Osteocyte (in vitro differentiated cells): ENCODE measurements at places on chromosomes 2 and 18.
A peak's percentile ranks its signal among the peaks of the same experiment; 100 is the strongest.

DNA sequence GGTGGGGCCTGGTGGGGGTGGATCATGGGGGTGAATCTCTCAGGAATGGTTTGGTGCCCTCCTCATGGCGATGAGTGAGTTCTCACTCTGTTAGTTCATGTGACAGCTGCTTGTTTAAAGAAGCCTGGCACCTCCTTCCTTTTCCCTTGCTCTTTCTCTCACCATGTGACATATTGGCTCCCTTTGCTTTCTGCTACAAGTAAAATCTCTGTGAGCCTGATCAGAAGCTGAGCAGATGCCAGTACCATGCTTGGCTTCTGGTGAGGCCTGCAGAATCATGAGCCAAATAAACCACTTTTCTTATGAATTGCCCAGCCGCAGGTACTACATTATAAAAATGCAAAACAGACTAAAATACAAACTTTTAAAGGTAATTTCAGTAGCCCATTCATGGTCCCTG, 73.4 kb upstream of the TEX51 start:
- no peak overlapping the region for H3K4me3 ChIP-seq
- H3K4me1 ChIP-seq: no peaks in the 10 kb centered on the region
- no peak overlapping the region for H3K27ac ChIP-seq
- H3K27me3 ChIP-seq: peaks cover 12% of the 10 kb centered on the region
- no peaks in the 10 kb centered on the region for H3K36me3 ChIP-seq

- H3K27me3 ChIP-seq: no peaks in the 10 kb centered on the region
- H3K27ac ChIP-seq: no peak overlapping the region
- peaks cover 60% of the 10 kb centered on the region for H3K36me3 ChIP-seq
These were observed 94.7 kb downstream of the USP34 start for GRCh38 chr2:61376211-61376610.

- H3K36me3 ChIP-seq: no peaks in the 10 kb centered on the region
- no peak for DNase-seq
- peaks cover 11% of the 10 kb centered on the region for H3K4me1 ChIP-seq
- no peak overlapping the region for H3K4me3 ChIP-seq
- H3K27ac ChIP-seq: no peak overlapping the region
These were observed 595.2 kb upstream of the HNMT start for GRCh38 chr2:137369106-137369505.

GRCh38 chr2:128090945-128091725, at the start of gene UGGT1:
TSS of gene UGGT1 (plus strand) at chr2:128091200. CDS start at chr2:128091358, 158 bp downstream.
- peak; percentile 96 for DNase-seq
- H3K36me3 ChIP-seq: no peaks in the 10 kb centered on the region
- peak within 1 kb of the TSS; percentile 97 for H3K27ac ChIP-seq
- no peaks in the 10 kb centered on the region for H3K27me3 ChIP-seq
- peak within 1 kb of the TSS; percentile 89 for H3K4me3 ChIP-seq
- peaks cover 28% of the 10 kb centered on the region for H3K4me1 ChIP-seq

DNA sequence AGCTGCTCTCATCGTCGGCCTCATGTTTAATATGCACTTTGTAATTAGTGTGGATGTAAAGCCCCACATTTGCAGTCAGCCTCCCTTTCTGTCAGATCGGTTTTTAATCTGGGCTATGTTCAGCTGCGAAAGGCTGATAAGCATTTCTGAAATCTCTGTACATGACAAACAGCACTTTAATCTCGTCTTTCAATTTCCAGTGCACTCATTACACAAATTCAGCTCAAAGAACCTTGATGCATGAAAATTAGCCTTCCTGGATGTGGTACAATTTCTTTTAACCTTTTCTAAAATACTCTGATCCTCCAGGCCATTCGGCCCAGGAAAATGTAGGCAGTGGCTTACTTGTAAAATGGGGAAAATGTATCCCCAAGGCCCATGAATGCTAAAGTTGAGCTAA, 265.1 kb downstream of the RND3 start:
- H3K4me3 ChIP-seq: no peak overlapping the region
- H3K36me3 ChIP-seq: no peaks in the 10 kb centered on the region
- no peaks in the 10 kb centered on the region for H3K27me3 ChIP-seq
- H3K4me1 ChIP-seq: peaks cover 5% of the 10 kb centered on the region

GRCh38 chr2:62556086-62556485, 50.1 kb upstream of the TMEM17 start:
- H3K27ac ChIP-seq: no peak overlapping the region
- H3K4me3 ChIP-seq: no peak overlapping the region
- H3K4me1 ChIP-seq: no peaks in the 10 kb centered on the region
- no peaks in the 10 kb centered on the region for H3K36me3 ChIP-seq
- peaks cover 23% of the 10 kb centered on the region for H3K27me3 ChIP-seq

GRCh38 chr2:206443735-206444527, 599 bp downstream of the ADAM23 start:
- no peaks in the 10 kb centered on the region for H3K36me3 ChIP-seq
- DNase-seq: no peak
- H3K4me3 ChIP-seq: peak overlapping the region; percentile 95
- H3K4me1 ChIP-seq: peaks cover 13% of the 10 kb centered on the region

GRCh38 chr18:47724186-47724975, 206.1 kb downstream of the SMAD2 start:
- H3K27ac ChIP-seq: no peak overlapping the region
- H3K27me3 ChIP-seq: peaks cover 8% of the 10 kb centered on the region
- no peaks in the 10 kb centered on the region for H3K4me1 ChIP-seq
- H3K36me3 ChIP-seq: no peaks in the 10 kb centered on the region
- H3K4me3 ChIP-seq: no peak overlapping the region
- DNase-seq: no peak

DNA sequence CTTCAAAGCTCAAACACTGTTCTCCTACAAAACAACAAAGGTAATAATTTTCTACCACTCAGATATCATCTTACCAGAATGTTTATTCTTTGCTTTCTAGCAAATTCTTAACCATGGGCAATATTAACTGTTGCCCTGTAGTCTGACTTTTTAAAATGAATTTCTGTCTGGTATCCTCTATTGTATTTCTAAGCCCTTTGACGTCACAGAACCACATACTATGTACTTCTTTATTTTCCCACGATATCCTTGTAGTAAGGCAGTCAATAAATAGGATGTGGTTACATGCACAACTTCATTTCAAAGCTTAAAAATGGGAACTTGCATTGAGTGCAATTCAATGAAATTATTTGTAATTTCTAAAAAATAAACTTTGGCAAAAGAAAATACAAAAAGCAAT, 58.7 kb downstream of the THADA start:
- H3K4me3 ChIP-seq: no peak overlapping the region
- no peak overlapping the region for H3K27ac ChIP-seq
- H3K36me3 ChIP-seq: peaks cover 18% of the 10 kb centered on the region
- peaks cover 6% of the 10 kb centered on the region for H3K4me1 ChIP-seq
- DNase-seq: no peak

GRCh38 chr2:161138429-161138828, 21.8 kb upstream of the TANK start:
- H3K27ac ChIP-seq: peak overlapping the region; percentile 74
- DNase-seq: no peak
- H3K36me3 ChIP-seq: no peaks in the 10 kb centered on the region
- H3K4me3 ChIP-seq: peak overlapping the region; percentile 52
- H3K4me1 ChIP-seq: peaks cover 66% of the 10 kb centered on the region

DNA sequence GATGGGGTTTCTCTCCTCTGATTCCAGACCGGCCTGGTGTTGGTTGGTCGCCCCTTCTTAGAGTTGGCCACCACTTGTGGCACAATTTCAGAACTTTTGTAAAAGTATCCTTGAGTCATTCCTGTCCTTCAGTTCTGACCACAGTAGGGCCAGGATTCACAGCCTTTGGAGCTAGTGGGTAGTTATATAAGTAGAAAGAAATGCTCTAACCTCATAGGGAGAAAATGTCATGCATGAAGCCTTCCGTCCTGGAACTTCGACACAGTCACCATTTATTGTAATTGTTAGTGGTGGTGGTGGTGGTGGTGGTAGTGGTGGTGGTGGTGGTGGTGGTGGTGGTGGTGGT, 65.4 kb downstream of the EPAS1 start:
- no peak overlapping the region for H3K27ac ChIP-seq
- no peak for DNase-seq
- H3K36me3 ChIP-seq: peaks cover 11% of the 10 kb centered on the region
- no peak overlapping the region for H3K4me3 ChIP-seq
- H3K27me3 ChIP-seq: peaks cover 3% of the 10 kb centered on the region
- H3K4me1 ChIP-seq: no peaks in the 10 kb centered on the region

DNA sequence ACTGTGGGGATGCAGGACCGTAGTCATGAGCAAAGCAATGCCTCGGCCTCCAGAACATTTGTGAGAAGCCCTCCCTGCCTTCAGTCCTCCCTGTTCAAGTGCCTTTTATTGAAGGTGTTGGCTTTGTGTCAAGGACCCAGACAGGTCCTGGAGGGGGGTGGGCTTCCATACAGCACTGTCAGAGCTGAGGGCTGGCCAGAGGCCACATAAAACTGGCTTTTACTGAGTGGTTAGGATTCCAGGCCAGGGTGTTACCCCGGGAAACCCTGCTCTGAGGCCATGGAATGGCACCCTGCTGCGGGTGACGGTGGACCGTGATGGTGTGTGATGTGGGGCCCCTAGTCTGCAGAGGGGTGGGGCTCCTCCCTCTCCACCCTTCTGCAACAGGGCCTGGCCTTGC, 41.6 kb downstream of the TOGARAM2 start:
- H3K36me3 ChIP-seq: no peaks in the 10 kb centered on the region
- peaks cover 6% of the 10 kb centered on the region for H3K4me1 ChIP-seq
- peaks cover 11% of the 10 kb centered on the region for H3K27me3 ChIP-seq
- no peak for DNase-seq

DNA sequence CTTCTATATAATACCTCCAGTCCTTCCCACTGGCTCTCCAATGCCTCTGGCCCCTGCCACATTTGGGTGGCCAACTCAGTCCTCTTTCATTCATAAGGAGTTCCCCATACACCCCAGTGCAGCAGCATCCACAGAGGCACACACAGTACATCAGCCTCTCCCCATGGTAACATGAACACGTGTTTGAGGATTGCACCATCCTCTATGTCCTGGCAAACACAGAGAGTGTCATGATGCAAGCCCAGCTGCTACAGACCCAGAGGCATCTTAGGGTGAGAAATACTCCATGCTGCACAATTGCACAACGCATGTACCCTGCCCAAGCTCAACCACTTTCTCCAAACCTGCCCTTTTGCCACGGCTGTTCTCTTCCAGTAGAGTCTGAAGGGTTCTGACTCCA, 11.5 kb downstream of the IGFBP5 start:
- no peak for DNase-seq
- peaks cover 61% of the 10 kb centered on the region for H3K4me1 ChIP-seq

GRCh38 chr2:240963868-240964703, 34.3 kb upstream of the SNED1 start:
- H3K27me3 ChIP-seq: peaks cover 2% of the 10 kb centered on the region
- H3K27ac ChIP-seq: no peak overlapping the region
- H3K4me3 ChIP-seq: no peak overlapping the region
- peak; percentile 80 for DNase-seq
- H3K4me1 ChIP-seq: peaks cover 16% of the 10 kb centered on the region
- no peaks in the 10 kb centered on the region for H3K36me3 ChIP-seq

DNA sequence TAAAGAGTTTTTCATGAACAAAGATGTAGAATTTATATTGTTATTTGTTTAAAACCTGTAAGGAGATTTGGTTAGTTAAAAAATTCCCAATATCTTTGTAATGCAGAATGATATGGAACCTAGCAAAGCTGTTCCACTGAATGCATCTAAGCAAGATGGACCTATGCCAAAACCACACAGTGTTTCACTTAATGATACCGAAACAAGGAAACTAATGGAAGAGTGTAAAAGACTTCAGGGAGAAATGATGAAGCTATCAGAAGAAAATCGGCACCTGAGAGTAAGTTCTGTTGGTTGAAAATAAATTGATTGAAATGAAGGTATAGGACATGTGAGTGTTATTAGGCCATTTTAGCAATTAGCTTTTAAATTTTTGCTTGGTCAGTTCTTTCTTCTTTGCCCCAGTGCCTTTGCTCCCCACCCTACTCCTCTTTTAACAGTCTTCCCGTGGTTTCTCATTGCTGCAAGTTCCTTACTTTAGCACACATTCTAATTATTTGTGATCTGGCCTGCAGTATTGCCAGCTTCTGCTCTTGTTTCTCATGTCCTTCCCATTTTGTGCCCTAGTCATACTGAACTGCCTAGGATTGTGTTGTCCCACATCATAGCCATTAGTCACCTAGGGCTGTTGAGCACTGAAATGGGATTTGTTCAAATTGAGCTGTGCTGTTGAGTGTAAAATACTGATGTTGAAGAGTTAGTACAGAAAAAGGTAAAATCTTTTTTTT, 36.6 kb downstream of the VAPA start:
- DNase-seq: no peak
- no peak overlapping the region for H3K4me3 ChIP-seq
- no peaks in the 10 kb centered on the region for H3K27me3 ChIP-seq
- H3K27ac ChIP-seq: peak overlapping the region; percentile 39
- no peaks in the 10 kb centered on the region for H3K4me1 ChIP-seq
